ENCODE measurements at places on chromosomes 3 and 15. TPM values are rescaled to one million over a fixed set of nuclear protein-coding genes. Genes with fewer than 3 reads are reported as not detected.

MITF gene
- 3.0 TPM for total RNA-seq

GRCh38 chr15:47773143-47773542 lies 55.8 kb downstream of the SEMA6D start:
- DNase-seq, result no peak

GRCh38 chr3:15512166-15512565 lies 9.3 kb downstream of the COLQ start:
- DNase-seq, result no peak

- DNase-seq, result no peak
Measured at GRCh38 chr15:95825208-95825607, 505.3 kb upstream of the NR2F2 start.

GP9 gene
- total RNA-seq, result not detected

All from endodermal cell (in vitro differentiated cells).